BJ (cell line): ENCODE measurements at places on chromosomes 11 and 22. TPM values are rescaled to one million over a fixed set of nuclear protein-coding genes. Genes with fewer than 3 reads are reported as not detected.

The LRRC55 gene
- not detected in 2 replicates for polyA plus RNA-seq

The SYCE3 gene
- polyA plus RNA-seq: not detected in 2 replicates

The TMEM191B gene
- polyA plus RNA-seq: 0.44 and 1.6 TPM in 2 replicates

The EP300 gene
- polyA plus RNA-seq: 11.2 and 13.0 TPM in 2 replicates

The MMP12 gene
- polyA plus RNA-seq: 0.12 and 0.38 TPM in 2 replicates

The PNPLA5 gene
- polyA plus RNA-seq: not detected in 2 replicates

The FOLR2 gene
- polyA plus RNA-seq: not detected in 2 replicates

The TPBGL gene
- polyA plus RNA-seq: not detected in 2 replicates
